ENCODE measurements at places on chromosomes 2 and 18.

DNA sequence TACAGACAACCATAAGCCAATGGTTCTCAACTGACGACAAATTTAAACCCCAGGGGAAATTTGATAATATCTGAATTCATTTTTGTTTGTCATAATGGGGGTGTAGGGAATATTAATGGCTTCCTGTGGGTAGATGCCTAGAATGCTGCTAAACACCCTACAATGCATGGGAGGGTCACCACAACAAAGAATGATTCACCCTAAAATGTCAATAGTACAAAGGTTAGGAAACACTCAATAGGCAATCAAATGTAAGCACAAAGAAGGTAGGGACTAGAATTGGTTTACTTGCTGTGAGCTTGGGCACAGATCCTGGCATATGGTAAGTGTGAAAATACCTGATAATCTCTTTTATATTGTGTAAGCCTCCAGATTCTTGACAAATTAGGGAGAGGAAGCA is 20.1 kb upstream of the FANCL start:
- DNase-seq, result no peak

DNA sequence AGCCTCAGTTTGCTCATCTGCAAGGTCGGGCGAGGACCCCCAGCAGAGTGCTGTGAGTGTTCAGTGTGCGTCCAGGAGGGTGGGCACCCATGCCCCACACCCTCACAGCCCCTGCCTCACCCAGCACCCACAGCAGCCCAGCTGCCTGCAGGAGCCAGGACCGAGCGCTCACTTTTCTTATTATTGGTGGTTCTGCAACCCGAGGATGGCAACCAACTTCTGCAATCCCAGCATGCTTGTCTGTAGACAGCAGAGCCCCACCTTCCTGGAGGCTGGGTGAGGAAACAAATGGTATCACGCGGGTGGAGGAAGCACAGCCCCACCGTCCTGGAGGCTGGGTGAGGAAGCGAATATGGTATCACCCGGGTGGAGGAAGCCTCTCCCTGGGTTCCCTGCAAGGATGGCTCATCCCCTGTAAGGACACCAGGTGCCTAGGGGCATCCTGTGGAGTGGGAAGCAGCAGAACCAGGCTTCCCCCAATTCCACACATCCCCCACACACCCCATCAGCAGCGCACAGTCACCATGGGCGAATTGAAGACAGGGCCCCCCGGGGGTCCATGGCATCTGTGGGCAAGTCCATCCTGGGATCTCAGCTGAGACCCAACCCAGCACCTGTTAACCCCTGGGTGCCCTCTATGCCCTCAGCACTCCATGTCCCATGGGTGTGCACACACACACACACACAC is 220.5 kb upstream of the RAB6C start:
- DNase-seq, result no peak

DNA sequence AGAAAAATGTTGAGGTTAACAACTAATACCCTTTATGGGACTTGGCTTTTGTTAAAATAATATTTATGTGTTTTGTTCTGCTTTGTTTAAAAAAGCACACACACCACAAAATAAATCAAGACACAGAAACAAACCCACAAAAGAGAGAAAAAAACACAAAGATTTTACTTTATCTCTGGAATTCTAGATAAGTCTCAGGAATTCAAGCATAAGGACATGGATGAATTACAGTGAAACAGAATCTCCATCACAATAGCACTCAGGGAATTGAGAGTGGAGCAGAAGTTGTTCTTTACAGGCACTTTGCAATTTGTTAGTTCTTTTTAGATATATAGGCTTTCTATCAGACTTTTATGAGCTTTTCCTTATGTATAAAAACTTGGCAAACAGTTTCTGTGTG is 360.9 kb upstream of the ZC3H15 start:
- no peak for DNase-seq

DNA sequence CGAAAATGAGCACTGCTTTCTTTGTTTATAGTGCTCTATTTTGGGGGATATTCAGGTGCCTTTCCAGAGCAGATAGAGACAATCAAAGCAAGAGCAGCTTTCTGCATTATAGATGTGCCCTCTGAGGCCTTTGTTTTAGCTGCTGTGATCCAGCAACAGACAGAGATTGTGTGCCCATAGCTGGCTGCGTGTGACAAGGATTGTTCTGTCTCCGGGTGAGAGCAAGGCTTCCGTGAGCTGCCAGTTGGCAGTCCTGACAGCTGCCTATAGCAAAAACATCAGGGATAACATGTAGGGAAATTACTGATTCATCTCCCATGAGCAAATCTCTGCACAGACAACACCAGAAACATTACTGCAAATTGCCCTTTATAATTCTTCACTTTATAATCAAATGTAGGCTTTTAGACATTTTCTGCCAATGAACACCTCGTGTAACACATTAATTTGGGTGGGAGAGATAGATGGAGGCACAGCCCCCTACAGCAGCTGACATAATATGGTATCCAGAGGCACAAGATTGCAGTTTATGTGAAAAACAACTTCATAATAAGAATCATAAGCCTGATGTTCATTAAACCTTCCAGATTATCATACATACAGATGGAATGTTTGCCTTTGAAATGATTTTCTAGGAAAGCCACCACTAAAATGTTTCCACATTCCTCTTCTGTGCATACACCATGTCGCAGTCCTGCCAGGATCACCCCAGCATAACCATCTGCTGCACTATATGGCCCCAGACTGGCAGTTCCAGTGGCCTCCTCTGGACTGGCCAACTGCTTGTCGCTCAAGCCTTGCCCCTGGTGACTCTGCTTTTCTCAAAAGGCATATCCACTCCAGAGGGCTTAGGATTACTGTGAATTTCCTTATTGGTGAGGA is 131.2 kb downstream of the TRIB2 start:
- no peak for DNase-seq

DNA sequence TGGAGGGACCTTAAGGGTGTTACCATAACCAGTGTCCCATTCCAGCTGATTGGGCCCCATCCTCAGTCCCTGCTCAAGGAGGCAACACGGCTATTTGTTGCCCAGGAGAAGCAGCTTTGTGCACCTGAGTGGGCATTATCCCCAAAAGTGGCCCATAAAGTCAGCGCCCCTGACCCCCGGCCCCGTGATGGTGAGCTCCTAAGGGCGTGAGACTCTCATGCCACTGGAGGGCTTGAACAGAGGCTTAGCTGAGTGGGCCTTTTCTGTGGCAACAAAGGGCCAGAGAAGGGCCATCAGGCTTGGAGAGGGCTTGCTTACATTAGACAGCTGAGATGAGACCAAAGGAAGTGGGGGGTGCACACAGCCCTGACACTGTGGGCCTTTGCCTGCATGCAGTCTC is 99.2 kb upstream of the RAB6C start:
- peak; percentile 73 for DNase-seq

DNA sequence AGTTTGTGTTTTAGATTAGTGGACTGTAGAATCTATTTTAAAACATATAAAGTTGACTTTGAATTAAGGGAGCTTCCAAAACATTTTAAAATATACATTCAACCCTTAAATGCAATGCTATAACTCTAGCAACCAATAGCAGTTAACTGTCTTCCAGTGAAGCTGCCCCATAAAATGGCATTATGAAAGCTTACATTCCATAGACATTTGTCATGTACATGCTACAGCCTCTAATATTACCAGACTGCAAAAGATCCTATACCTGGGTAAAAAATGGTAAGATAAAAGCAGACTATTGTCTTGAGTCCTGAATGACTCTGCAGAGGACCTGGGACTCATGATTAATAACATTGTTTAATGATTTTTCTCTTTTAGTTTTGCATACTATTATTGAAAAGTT is 489.4 kb downstream of the LRP1B start:
- DNase-seq, result no peak

DNA sequence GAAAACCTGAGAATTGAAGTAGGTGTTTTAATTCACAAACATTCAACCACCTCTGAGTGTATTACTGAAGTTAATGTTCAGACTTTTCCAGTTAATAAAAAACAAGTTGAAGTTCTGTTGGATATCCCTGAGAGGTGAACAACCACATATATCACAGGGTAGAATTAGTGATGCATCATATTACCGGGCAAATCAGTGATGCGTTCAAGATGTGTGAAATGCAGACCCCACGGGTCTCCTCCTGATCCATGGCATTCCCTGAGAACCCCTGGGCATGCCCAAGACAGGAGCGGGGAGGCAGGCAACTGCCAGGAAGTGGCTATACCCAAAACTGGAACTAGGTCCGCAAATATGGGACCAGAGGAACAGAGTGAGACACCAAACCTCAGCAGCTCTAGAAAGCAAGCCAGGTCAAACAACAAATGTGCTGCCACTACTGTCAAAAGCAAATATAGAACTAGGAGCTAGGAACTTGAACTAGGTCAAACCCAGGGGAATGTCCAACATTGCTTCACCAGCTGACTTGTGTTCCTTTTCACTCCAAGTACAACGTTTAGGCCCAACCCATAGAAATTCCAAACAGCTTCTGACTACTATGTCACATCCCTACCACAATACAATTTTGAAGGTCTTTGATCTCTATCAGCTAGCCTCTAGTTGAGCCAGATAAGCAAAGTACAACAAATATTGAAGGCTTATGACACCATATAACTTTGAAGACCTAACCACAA is 20.2 kb downstream of the PSTPIP2 start:
- no peak for DNase-seq

- no peak for DNase-seq
These were observed 54.4 kb upstream of the SLC14A2 start for GRCh38 chr18:45560870-45561269.

- DNase-seq, result no peak
These were observed 9.3 kb upstream of the RNU4ATAC start for GRCh38 chr2:121521359-121521758.

DNA sequence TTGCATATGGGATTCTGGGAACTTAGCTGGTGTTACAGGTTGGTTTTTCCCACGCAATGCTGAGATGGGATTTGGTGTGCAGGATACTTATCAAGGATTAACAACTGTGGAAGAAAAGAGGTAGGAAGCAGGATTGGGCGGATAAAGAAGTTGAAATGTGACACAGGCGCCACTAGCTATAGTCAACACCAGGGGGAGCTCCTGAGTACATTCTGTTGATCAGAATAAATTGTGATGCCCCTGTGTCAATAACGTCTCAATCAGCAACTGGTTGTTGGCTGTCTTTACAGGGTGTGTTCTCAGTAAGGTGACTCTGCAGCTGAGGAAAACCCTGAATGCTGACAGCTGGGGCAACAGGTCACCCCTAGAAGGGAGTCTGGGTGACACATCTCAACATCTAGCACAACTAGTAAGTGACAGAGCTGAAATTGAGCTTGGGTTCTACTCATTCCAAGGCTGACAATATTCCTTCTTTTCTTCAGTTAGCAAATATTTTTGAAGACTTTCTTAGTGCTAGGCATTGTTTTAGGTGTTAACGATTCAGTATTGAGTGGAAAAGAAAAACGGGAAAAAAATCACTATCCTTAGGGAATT is 143.0 kb downstream of the ARL6IP6 start:
- no peak for DNase-seq

DNA sequence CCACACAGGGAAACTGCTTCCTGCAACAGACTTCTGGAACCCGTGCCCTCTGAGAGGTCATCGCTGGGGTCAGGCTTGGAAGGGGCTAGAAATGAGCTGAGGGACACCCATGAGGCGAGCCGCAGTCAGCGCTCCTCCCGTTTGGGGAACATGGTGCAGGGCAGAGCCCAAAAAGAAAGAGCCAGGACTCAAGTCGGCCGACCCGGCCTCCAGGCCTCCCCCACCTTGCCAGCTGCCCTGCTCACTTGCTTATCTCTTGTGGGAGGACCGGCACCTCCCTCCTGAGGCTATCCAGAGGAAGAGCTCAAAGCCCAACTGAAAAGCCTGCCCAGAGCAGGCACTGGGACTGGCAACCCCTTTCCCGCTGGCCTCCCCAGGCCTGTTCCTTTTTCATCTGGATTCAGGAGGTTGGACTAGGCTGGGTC is 43.6 kb downstream of the SCTR start:
- DNase-seq, result peak; percentile 67

DNA sequence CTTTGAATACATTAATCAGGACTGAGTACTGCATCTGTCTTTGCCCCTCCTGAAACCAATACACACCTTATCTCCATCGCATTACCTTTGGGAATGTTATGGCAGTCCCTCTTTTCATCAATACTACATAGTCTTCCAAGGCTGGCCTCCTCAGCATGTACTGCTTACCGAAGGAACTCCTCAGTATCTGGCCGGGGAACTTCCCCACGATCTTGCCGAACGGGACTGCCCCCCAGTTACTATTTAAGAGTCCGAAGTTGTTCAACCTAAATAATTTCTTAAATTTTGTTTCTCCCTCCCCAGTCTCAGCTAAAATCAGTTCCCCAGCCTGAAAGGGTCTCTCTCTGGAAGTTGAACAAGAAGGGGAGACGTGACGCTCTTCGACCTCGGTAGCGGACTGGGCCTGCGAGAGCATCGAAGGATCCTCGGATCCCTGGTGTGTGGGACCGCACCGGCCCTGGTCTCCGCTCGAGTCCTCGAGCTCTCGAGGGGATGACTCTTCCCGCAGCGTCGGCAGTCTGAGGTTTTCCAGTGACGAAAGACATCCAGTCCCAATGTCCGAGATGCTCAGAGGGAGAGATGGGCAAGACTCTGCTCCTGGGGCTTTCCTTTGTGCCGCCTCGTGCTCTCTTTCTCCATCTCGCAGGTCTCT is 489 bp downstream of the TRMT61B start:
- no peak for DNase-seq

DNA sequence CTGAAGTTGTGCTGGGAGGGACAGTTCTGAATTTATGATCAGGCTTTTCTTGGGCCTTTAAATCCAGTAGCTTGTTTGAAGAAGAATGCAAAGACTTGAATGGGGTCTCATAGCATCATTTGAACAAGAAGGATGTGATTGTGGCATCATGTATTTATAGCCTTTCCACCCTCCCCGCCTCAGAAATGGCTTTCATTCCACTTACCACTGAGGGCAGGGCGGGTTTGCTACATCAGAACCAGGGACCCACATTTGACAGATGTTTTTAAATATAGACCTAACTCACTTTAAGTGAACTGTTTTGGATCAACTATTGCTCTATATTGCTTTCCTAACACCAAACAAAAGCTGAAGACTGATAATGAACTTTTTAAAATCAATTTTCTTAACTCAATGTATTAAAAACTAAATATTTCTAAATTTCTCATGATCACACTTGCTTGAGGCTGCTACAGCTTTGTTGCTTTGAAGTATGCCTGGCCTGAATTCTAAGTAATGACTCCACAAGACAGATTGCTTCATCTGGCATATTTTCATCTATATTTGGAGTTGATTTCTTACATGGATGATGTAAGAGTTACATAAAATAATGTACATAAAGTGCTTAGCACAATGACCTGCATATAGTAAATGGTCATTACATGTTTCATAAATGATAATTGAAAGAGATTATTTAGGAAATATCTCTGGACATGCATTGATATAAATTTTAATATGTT is 1552.9 kb upstream of the SLC39A10 start:
- no peak for DNase-seq

GRCh38 chr18:6010284-6010683 is 115.0 kb upstream of the TMEM200C start:
- DNase-seq, result no peak

DNA sequence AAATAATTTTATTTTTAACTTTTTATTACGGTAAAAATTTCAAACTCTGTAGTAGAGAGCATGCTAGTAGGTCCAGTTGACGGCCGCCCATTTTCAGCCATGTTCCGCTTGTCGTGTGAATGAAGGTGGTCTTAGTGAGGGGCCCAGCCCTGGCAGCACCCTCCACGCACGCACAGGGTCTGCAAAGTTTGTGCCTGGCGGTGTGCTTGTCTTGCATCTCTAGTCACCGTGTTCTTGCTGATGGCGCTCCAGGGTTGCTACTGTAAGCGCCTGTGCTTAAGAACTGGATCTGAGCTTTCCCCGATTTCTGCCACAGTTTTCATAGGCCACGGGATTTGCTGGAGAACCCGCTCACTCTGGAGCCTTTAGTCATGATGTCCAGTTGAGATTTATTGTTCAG is 28.9 kb downstream of the LDLRAD4 start:
- peak; percentile 35 for DNase-seq

- no peak for DNase-seq
These were observed 300.0 kb upstream of the SMIM21 start for GRCh38 chr18:75727456-75727855.
